ENCODE measurements at places on chromosomes 6 and 20.

GRCh38 chr6:10320291-10320690, 94.6 kb downstream of the TFAP2A start:
- DNase-seq: no peak

GRCh38 chr6:29489286-29489685, 1.5 kb upstream of the MAS1L start:
- DNase-seq: no peak

DNA sequence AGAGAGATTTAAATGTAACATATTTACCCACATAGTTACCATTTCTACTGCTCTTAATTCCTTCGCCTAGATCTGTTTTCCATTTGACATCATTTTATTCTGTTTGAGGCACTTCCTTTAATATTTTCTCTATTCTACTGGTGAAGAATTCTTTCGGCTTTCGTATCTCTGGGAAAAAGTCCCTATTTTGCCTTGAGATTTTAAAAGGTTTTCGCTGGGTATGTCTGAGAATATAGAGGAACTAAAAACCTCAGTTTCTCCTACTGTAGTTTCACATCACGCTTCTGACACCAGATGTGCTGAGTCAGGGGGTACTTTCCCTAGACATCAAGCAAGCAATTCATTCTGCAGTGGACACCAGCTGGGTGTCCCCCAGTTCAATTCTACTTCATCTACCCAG, 61.7 kb downstream of the E2F3 start:
- DNase-seq: no peak

DNA sequence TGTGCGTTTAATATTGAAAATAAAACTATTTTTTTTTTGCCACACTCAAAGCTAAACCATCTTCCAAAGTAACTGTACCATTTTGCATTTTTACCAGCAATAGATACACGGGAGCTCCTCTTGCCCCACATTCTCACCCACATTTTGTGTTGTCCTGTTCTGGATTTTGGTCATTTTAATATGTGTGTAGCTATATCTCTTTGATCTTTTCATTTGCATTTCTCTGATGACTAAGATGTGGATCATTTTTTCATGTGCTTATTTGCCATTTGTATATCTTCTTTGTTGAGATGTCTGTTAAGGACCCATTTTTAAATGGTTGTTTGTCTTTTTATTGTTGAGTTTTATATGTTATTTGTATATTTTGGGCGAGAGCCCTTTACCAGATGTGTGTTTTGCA, 1543.5 kb downstream of the GRIK2 start:
- no peak for DNase-seq

DNA sequence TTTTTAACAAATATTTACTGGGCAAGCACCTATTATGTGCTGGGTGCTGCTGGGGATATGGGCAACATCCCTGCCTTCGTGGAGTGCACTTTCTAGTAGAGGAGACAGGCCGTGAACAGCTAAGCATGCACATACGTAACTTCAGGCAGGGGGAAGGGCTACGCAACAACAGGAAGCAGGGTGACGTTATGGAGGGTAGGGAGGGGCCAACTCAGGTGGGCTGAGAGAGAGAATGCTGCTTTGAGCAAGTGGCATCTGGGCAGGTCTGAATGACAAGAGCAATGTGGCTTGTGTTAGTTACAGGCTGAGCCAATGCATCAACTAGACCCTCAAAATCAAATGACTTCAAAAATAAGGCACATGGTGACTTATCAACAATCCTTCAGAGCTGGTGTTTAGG, 112.1 kb downstream of the CDC5L start:
- DNase-seq: no peak

DNA sequence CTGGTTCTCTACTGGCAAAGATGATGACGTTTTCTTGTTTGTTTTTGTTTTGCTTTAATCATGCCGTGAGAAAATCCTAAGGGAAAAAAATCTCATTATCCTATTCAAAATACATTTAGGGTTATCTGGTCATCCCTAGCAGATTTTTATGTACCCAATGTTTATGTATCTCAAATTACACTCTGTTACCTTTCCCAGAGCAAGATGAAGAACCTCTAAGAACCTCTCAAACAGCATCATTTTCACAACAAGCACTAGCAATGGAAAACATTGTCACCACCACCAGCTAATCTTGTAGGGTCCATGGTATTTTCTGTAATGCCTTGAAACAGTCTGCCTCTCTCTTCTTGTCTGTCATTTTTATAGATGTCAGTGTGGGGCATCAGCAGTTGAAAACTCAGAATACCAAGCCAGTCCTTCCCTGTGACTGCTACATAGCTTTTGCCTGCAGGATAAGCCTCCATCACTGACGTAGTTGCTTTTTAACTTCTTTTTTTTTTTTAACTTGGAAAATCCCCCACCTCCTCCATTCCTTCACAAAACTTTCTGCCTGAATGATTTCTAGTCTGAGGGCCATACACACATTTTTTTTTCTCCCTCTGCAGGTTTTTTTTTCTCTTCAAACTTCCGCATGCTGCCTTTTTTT, 2.4 kb upstream of the SNAP25 start:
- no peak for DNase-seq

GRCh38 chr20:3784863-3785239, 1.7 kb downstream of the CENPB start:
- DNase-seq: no peak

DNA sequence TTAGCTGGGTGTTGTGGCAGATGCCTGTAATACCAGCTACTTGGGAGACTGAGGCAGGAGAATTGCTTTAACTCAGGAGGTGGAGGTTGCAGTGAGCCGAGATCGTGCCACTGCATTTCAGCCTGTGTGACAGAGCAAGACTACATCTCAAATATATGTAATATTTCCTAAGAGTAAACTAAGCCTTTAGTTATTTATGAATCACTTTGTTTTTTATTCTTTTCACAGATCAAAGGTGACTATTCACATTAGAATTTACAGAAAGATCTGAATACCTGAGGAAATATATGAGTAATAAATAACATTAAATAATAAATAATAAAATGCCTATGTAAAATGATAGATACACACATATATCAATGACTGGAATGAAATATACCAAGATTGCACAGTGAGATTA, 630.8 kb upstream of the IMPG1 start:
- DNase-seq: no peak

GRCh38 chr6:94227741-94228140, 808.4 kb upstream of the EPHA7 start:
- DNase-seq: no peak

DNA sequence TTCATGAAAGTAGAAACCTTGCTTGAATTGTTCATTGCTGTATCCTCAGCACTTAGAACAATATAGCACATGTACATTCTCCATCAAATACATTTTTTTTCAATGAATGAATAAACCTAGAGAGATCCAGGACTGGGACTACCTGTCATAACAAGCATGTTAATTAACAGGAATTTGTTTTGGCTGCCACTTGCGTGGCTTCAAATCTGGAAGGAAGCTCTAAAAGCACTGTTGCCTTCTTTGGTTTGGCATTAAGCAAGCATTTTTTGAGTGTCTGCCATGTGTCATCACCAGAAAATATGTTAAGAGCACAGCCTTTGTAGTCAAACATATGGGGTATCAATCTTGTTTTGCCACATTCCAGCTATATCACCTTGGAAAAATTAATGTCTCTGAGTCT, 131.9 kb upstream of the BACH2 start:
- no peak for DNase-seq

- DNase-seq: no peak
Measured at GRCh38 chr6:26249707-26249956, 115.4 kb upstream of the BTN3A2 start.

DNA sequence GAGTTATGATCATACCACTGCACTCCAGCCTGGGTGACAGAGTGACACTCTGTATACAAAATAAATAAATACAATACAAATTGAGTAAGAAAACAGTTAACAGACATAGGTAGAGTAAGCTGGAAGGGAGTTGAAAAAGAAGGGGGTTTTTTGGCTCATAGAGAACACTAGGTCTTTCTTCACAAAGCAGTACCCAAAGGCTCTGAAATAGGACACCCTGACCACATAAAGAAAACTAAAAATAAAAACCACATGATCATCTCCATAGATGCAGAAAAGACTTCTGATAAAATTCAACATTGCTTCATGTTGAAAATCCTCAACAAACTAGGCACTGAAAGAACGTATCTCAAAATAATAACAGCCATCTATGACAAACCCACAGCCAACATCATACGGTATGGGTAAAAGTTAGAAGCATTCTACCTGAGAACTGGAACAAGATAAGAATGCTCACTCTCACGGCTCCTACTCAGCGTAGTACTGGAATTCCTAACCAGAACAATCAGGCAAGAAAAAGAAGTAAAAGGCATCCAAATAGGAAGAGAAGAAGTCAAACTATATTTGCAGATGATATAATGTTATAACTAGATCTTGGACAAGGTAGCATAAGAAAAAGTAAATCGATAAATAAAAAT, 48.6 kb downstream of the TOMM6 start:
- peak; percentile 4 for DNase-seq

GRCh38 chr6:72350296-72350881, 271.5 kb upstream of the KCNQ5 start:
- no peak for DNase-seq

- DNase-seq: no peak
Measured at GRCh38 chr20:9399322-9399721, 115.1 kb upstream of the LAMP5 start.

DNA sequence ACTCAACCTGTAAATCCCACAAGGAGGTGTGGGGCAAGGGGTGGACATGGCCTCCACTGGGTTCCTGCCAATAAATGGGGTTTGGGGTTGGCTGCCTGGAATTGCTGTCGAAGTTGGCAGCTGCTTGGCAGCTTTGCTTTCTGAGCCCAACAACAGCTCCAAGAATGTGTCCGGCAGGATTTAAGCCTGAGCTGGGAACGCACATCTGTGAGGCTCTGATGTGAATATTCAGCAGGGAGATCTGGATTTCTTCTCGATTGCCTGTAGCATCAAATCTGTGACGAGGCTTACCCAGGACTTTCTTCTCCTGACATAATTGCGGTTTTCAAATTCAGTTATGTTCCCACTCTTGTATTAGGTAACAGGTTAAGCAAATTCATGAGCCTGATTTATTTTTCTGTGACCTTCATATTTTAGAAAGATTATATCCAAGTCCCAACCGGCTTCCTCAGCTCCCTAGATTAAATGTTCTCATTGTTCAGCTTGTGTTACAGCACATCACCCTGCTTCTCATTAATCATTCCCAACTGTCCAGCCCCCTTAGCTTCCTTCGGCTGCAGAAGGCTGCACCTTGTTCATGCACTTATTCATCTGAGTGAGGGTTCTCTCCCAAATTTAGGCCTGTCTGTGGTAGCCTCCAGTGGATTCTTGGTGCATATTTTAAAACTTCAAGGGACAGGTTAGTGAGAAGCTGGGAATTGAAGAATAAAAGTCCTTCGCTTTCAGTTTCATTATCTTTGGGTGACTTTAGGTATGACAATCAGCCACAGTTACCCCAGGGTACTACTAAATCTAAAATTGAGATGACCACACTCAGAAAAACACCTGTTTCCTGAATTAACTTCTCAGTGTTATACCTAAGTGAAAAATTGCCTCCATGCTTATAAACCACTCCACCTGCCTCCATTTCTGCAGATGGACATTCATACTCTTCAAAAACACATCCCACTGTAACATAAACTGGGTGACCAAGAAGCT, 310.0 kb downstream of the ESR1 start:
- DNase-seq: peak; percentile 86

- no peak for DNase-seq
Measured at GRCh38 chr6:56807989-56808337, 146.9 kb upstream of the BEND6 start.

- DNase-seq: no peak
Measured at GRCh38 chr6:143498428-143498827, 13.1 kb downstream of the FUCA2 start.

DNA sequence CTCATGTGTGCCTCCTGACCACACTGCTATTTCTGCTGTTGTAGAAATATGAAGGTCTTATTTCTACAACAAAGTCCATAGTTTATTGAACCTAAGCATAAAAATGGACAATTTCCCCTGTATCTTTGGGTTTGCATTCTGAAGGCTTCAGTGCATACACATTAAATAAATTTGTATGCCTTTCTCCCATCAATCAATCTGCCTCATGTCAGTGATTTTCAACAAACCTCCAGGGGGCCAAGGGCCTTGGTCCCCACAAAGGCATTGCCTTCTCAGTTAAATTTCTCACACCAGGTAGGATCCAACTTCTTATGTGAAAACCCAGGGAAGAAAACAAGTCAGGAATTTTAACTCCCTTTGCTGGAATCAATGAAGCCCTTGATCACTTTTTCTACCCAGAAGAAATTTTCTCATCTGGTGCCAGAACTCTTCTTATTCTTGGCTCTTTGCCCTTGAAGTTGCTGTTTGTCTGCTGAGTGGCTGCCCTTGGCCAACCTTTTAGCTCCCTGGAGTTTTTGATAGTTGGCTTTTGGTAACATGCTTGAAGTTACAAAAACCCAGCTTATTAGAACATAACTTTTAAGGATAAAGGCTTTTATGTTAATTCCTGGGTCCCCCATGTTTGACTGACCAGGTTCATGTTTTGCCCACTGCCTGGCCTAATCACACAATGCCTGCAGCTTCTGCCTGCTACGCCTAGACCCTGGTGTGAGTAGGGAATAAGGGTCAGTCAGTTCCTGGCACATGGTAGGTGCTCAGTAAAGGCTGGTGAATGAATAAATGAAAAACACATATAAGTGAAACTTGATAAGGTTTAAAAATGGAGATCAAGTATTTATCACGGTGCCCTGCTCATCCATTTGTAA, 37.0 kb downstream of the SHLD1 start:
- peak; percentile 86 for DNase-seq

GRCh38 chr20:22341508-22341907, 242.9 kb downstream of the FOXA2 start:
- no peak for DNase-seq

GRCh38 chr6:65524232-65524631, 182.8 kb downstream of the EYS start:
- no peak for DNase-seq

- DNase-seq: no peak
Measured at GRCh38 chr20:52840041-52840440, 132.1 kb upstream of the TSHZ2 start.

DNA sequence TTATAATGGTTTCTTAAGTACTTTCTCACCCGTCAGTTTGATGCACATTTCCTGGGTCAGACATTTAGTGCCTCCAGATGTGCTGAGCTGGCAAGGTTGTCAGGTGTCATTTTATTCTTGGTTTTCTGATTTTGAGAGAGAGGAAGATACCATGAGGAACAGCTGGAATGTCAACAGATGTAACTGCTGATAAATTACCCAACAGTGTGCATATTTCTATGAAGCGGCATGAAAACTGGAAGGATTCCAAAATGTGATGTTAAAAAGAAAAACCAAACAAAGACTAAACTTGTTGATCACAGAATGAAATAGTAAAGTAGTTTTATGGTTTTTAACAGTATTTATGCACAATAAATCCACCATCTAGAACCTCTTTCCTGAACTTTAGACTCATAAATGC, 447.3 kb downstream of the HDGFL1 start:
- DNase-seq: no peak

DNA sequence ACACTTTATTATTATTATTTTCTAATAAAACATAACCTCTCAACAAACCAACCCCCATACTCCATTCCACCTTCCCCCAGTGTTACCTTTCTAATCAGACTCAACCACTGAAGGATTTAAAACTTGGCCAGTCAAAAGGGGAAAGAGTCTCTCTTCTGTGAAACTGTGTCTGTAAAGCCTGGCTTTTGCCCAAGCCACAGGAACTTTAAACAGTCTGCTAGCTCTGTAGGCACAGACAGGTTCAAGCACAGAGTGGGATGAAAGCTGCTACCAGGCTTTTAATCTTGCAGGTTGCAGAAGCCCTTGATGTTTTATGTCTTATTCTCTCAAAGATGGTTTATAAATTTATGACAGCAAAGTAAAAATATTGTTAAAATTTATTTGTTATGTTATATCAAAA, 585.7 kb downstream of the TENT5A start:
- peak; percentile 69 for DNase-seq
